Mesenchymal stem cell (in vitro differentiated cells and primary cell): ENCODE measurements at places on chromosomes 3 and 15.

DNA sequence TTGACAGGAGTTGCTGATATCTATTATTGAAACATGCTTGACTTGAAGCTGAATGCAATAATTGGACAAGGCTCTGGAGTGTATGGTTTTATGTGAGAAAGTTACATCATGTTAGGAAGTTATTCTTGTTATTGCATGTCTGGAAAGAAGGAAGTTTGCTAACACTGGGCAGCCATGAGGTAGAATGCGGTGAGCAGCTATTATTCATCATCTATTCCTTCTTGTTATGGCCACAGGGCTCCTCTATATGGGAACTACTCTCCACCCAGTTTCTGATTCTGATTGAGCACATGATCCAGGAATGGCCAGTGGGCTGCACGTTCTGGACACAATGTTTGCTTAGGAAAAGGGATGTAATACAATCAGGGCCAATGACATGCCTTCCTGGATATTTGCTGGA, 37.8 kb upstream of the SCN5A start:
- DNase-seq = no peak
- H3K4me3 ChIP-seq = no peak overlapping the region
- H3K36me3 ChIP-seq = no peaks in the 10 kb centered on the region
- H3K4me1 ChIP-seq = no peaks in the 10 kb centered on the region

- no peak for DNase-seq
- H3K4me1 ChIP-seq = peaks cover 4% of the 10 kb centered on the region
- H3K27me3 ChIP-seq = no peaks in the 10 kb centered on the region
- no peak overlapping the region for H3K27ac ChIP-seq
These were observed 6.5 kb downstream of the PBRM1 start for GRCh38 chr3:52679199-52679538.

DNA sequence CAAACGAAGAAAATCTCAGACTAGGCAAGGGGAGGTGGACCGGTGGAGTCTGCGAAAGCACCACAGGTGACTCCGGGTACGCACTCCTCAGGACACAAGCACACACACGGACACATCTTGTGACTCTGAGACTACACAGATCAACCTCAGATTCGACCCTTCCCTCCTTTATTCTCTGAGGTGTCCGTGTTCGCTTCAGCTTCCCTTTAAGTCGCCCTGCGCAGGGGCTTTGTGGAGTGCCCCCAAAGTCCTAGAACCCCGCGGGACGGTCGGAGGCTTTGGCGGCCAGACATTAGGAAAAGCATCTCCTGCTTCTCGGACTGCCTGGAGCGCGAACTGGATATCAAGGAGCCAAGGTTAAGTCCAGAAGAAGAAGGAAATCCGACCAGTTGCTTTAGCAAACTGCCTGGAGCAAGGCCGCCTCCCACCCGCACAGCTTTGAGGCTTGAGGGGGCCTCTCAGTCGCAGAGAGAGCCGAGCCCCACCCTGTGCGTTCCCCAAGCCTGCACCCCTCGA, 730 bp downstream of the DGKG start:
- DNase-seq = no peak
- peak overlapping the region; percentile 67 for H3K4me3 ChIP-seq
- peaks cover 85% of the 10 kb centered on the region for H3K27me3 ChIP-seq
- H3K36me3 ChIP-seq = no peaks in the 10 kb centered on the region
- H3K27ac ChIP-seq = no peak overlapping the region

DNA sequence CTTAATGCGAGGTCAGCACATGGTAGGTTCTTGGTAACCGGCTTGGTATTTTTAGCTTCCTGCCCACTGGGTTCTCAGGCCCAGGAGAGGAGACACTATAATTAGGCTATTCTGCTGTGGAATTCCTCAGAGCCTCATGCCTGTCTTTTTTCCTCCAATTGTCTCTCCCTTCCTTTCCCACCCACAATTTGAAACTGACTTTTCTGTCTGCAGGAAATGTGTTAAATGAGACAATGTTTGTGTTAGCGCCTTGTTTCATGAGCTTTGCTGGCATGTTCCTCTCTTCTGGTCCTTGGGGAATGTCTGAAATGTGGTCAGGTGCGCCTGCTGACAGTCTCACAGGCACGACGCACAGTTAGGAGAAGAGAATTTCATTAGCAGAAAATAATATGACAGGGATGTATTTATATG, 223.6 kb upstream of the CTNNB1 start:
- H3K4me3 ChIP-seq = no peak overlapping the region
- no peak overlapping the region for H3K27ac ChIP-seq
- peaks cover 11% of the 10 kb centered on the region for H3K4me1 ChIP-seq
- no peaks in the 10 kb centered on the region for H3K36me3 ChIP-seq

DNA sequence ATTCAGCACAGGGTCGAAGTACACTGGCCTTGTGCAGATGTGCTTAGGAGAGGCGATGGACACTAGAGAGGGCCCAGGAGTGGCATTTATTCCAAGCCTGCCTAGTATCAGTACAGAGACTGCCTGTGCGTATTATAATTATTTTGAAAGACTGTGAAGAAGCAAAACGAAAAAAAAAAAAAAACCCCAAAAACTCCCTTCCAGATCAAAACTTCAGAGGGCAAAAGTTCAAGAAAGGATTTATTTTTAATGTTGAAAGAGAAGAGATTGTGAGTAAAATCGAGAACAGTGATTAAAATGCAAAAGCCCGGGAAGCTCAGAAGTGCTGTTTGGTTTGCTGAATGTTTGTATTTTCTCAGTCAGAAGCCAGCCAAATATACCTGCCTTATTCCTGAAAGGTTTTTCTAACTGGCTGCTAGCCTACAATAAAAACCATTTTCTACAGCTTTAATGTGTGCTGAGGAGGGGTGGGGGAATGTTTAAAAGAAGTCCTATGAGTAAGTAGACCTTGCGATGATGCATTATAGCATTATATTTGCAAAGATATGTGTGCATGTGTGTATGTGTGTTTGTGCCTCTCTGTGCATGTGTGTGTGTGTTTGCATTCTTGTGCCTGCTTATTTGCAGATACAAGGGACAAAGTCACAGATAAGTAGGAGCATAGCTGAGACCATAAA, 19.3 kb upstream of the LZTFL1 start:
- H3K27me3 ChIP-seq = peaks cover 11% of the 10 kb centered on the region
- no peak for DNase-seq
- no peak overlapping the region for H3K4me3 ChIP-seq
- no peaks in the 10 kb centered on the region for H3K4me1 ChIP-seq
- no peaks in the 10 kb centered on the region for H3K36me3 ChIP-seq

- no peaks in the 10 kb centered on the region for H3K4me1 ChIP-seq
- no peaks in the 10 kb centered on the region for H3K27me3 ChIP-seq
- no peaks in the 10 kb centered on the region for H3K36me3 ChIP-seq
- H3K27ac ChIP-seq = no peak overlapping the region
- DNase-seq = no peak
These were observed 211.7 kb downstream of the GABRB3 start for GRCh38 chr15:26561130-26561529.

GRCh38 chr3:148030975-148031374, 621.8 kb downstream of the ZIC1 start:
- no peaks in the 10 kb centered on the region for H3K4me1 ChIP-seq
- H3K36me3 ChIP-seq = no peaks in the 10 kb centered on the region
- H3K27me3 ChIP-seq = no peaks in the 10 kb centered on the region
- no peak overlapping the region for H3K27ac ChIP-seq

DNA sequence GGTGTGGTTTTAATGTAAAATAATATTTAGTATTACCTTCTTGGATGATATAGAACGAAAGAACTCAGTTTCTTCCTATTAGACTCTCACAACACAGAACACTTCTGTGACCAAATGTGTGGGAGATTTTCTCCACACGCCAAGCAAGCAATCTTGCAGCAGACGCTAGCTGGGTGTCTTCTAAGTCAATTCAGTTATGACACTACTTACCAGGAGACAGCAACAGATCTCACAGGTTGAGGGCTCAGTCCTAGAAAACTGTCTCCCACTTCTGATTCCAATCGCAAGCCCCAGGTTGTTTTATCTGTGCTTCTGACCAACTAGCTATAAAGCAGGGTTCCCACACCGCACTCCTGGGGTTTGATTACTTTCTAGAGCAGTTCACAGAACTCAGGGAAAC, 41.2 kb downstream of the HERC1 start:
- DNase-seq = no peak
- no peaks in the 10 kb centered on the region for H3K36me3 ChIP-seq
- H3K27ac ChIP-seq = no peak overlapping the region
- no peaks in the 10 kb centered on the region for H3K4me1 ChIP-seq
- H3K27me3 ChIP-seq = no peaks in the 10 kb centered on the region
- H3K4me3 ChIP-seq = no peak overlapping the region

- no peaks in the 10 kb centered on the region for H3K4me1 ChIP-seq
- H3K4me3 ChIP-seq = no peak overlapping the region
- H3K36me3 ChIP-seq = no peaks in the 10 kb centered on the region
- no peak overlapping the region for H3K27ac ChIP-seq
- H3K27me3 ChIP-seq = no peaks in the 10 kb centered on the region
These were observed 140.4 kb downstream of the MTHFS start for GRCh38 chr15:79756365-79756764.

GRCh38 chr3:177443469-177443868, 246.2 kb upstream of the TBL1XR1 start:
- H3K4me3 ChIP-seq = no peak overlapping the region
- H3K27ac ChIP-seq = peak overlapping the region; percentile 53
- no peaks in the 10 kb centered on the region for H3K36me3 ChIP-seq
- no peaks in the 10 kb centered on the region for H3K27me3 ChIP-seq
- H3K4me1 ChIP-seq = peaks cover 2% of the 10 kb centered on the region

GRCh38 chr15:81511138-81511537, 137.1 kb upstream of the TMC3 start:
- H3K4me3 ChIP-seq = no peak overlapping the region
- H3K4me1 ChIP-seq = no peaks in the 10 kb centered on the region
- H3K27ac ChIP-seq = no peak overlapping the region

- H3K4me1 ChIP-seq = peaks cover 9% of the 10 kb centered on the region
- no peaks in the 10 kb centered on the region for H3K27me3 ChIP-seq
- no peaks in the 10 kb centered on the region for H3K36me3 ChIP-seq
- H3K4me3 ChIP-seq = no peak overlapping the region
- DNase-seq = peak; percentile 12
These were observed 501.4 kb downstream of the PYDC2 start for GRCh38 chr3:191962324-191962723.

DNA sequence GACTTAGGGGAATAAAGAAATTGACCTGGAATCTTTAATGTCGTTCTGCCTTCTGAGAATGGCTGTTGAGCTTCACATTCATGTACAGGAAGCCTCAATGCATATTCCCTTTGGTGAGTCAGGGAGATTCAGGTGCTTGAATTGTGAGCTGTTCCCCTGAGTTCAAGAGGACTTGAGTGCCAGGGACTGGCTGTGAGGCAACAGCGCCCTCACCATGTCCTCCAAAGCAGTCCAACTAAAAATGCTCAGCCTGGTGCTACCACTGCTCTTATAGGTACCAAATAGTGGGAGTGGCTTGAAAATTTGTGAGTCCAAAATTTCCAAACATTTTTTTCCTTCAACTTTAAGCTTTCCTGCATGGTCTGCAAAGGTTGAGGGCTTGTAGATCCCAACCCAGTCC, 54.1 kb downstream of the LEO1 start:
- H3K4me3 ChIP-seq = no peak overlapping the region
- H3K27ac ChIP-seq = no peak overlapping the region
- no peaks in the 10 kb centered on the region for H3K4me1 ChIP-seq
- H3K27me3 ChIP-seq = no peaks in the 10 kb centered on the region
- peak; percentile 28 for DNase-seq
- peaks cover 34% of the 10 kb centered on the region for H3K36me3 ChIP-seq

- H3K27ac ChIP-seq = no peak overlapping the region
- peak; percentile 58 for DNase-seq
- no peak overlapping the region for H3K4me3 ChIP-seq
- peaks cover 43% of the 10 kb centered on the region for H3K36me3 ChIP-seq
These were observed 9.5 kb downstream of the SEC22C start for GRCh38 chr3:42572278-42572677.

DNA sequence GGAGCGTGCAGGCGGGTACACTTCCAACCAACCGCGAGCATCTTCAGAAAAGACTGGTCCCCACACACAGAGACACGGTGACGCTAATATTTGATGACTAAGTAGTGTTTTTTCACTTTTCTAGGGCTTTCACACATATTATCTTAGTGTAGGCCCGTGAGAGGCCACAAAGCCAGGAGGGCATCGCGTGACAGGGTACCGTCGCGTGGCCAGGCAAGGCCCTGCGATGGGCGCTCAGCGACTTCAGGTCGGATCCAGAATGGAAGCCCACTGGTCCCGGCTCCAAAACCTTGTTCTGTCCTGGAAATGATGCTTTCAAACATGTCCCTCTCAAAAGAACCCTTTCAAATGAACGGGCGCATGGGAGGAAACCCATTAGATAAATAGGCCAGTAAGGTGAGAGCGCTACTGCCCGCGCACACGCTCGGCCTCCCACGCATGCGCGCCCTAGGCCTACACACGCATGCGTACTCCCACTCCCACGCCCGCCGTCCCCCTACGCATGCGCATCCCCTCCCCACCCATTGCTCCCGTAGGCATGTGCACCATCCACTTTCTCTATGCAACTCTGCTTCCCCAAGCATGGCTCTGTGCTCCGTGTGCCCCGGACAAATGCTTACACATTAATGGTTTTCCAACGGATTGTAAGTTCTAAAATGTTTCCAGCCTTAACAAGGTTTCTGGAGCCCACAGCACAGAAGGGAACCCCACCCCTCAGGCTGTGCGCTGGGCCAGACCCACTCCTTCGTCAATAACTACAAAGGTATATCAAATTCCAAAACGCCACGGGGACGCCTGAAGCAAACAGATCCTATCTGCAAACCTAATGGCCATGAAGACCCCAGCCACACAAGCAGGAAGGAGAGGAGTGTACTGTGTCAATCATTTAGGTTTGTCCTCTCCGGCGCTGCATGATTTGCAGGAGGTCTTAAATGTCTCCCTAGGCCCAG, 72.1 kb downstream of the OCA2 start:
- H3K27ac ChIP-seq = no peak overlapping the region
- no peak for DNase-seq
- no peaks in the 10 kb centered on the region for H3K27me3 ChIP-seq

- no peak overlapping the region for H3K4me3 ChIP-seq
- no peaks in the 10 kb centered on the region for H3K4me1 ChIP-seq
- no peaks in the 10 kb centered on the region for H3K27me3 ChIP-seq
- H3K36me3 ChIP-seq = no peaks in the 10 kb centered on the region
- no peak overlapping the region for H3K27ac ChIP-seq
- DNase-seq = no peak
These were observed 248.0 kb upstream of the THBS1 start for GRCh38 chr15:39332846-39333245.

DNA sequence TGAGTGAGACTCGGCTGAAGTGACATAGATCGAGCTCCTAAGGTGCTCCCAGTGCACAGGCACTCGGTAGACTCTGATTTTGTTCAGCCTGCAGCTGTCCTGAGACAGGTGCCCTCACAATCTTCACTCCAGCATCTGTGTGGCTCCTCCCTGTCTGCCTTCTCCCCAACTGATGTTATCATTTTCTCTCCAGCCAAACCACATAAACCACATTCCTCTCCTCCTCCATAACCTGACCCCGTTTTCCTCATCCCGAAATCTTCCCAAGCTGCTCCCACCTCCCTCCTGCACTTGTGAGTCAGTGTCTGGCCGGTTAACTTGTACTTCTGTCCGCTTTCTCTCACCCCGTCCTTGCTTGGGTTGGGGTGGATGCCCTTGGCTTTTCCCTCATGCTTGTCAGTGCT, 93.3 kb upstream of the HACD2 start:
- no peak overlapping the region for H3K4me3 ChIP-seq
- H3K4me1 ChIP-seq = peaks cover 47% of the 10 kb centered on the region
- no peaks in the 10 kb centered on the region for H3K27me3 ChIP-seq
- DNase-seq = peak; percentile 76
- peak overlapping the region; percentile 93 for H3K27ac ChIP-seq

- no peak for DNase-seq
- H3K36me3 ChIP-seq = peaks cover 73% of the 10 kb centered on the region
- H3K27ac ChIP-seq = peak overlapping the region; percentile 6
- peaks cover 5% of the 10 kb centered on the region for H3K4me1 ChIP-seq
These were observed 93.1 kb downstream of the DNASE1L3 start for GRCh38 chr3:58117561-58118181.

GRCh38 chr3:196292286-196292923, 4.9 kb upstream of the PCYT1A start:
- H3K4me3 ChIP-seq = no peak overlapping the region
- peaks cover 3% of the 10 kb centered on the region for H3K36me3 ChIP-seq
- no peak for DNase-seq
- no peaks in the 10 kb centered on the region for H3K27me3 ChIP-seq
- H3K4me1 ChIP-seq = peaks cover 3% of the 10 kb centered on the region
